ENCODE measurements at places on chromosomes 13 and 19.

- DNase-seq: no peak
These were observed 14.3 kb upstream of the F7 start for GRCh38 chr13:113091211-113091771.

GRCh38 chr13:90413548-90413947, 933.9 kb upstream of the MIR17HG start:
- no peak for DNase-seq

- DNase-seq: no peak
These were observed 3.2 kb downstream of the SELENOW start for GRCh38 chr19:47781590-47782262.

DNA sequence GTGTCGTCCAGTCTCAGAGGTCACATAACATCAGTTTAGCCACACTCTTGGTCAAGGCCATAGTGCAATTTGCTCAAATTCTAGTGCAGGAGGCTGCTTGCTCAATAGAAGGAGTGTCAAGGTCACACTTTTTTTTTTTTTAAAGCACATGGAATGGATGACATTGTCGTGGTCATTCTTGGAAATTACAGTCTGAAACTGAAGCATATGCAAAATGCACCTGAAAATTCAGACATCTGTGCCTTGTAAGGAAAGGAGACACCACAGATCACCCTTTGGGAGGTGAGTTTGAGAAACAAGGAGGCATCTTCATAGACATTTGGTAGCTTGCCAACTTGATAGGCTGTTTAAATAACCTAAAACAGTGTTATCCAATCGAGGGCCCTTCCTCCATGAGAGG, 98.3 kb upstream of the ANKRD10 start:
- DNase-seq: no peak

- no peak for DNase-seq
These were observed 25.7 kb downstream of the CCDC70 start for GRCh38 chr13:51887468-51887867.

DNA sequence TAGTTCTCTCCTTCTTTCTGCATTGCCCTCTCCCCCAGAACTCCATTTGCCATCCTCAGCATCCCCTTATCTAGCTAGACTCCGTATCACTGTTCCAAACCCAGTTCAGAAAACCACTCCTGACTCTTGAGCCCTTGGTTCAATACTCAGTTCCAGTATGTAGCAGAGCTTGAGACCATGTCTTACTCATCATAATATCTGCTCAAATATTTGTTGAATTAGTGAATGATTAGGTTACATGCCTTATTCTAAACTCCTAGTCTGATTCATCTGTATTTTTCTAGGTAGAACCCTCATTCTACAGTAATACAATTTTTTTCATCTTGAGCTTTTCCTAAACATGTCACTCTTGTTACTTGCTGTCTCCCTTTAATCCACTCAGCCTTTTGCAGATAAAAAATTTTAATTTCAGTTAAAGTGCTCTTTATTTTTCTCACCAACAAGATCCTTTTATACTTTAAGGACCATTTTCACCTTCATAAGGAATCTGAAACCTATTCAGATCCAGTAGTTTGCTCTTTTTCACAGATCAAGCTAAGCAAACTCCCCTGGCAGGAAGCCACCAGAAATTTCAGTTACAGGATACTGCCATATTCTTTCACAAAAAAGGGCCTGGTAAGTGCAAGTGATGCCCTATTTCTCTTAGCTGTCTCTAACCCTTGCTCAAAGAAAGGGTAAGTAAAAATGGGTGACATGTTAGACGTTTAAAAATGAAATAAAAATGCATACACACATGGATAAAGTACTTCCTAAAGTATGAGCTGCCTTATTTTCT, 23.1 kb upstream of the INTS6 start:
- no peak for DNase-seq

GRCh38 chr13:88257706-88258105, 586.5 kb downstream of the SLITRK5 start:
- no peak for DNase-seq

- no peak for DNase-seq
These were observed 7.2 kb upstream of the CCDC97 start for GRCh38 chr19:41302624-41303351.

DNA sequence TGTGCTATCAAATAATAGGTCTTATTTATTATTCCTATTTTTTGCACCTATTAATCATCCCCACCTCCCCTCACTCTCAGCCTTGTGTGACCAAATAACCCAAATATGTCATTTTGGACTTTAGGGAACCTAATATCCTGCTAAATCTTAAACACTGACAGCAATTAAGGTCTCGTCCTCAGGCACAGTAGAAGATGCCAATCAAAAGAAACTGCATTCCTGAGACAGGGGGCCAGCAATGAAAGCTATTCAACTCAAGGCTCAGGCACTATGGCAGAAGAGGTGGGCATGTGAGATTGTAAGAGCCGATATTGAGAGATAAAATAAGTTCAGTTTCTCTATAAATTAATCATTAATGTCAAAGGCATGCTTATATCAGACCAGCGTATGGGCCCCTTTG, 1437.7 kb upstream of the PCDH9 start:
- no peak for DNase-seq

GRCh38 chr13:107020393-107020792, 452.5 kb upstream of the ARGLU1 start:
- DNase-seq: no peak
